Natural killer cell treated with Interleukin-12 subunit alpha and Interleukin-12 subunit beta and Interleukin-15 and Interleukin-18, amount 100 ng/mL, for 72 hours (primary cell): ENCODE measurements at places on chromosomes 5 and 9. TPM values are rescaled to one million over a fixed set of nuclear protein-coding genes. Genes with fewer than 3 reads are reported as not detected.
A peak's percentile ranks its signal among the peaks of the same experiment; 100 is the strongest.

TMEM252 gene
- not detected for total RNA-seq

PCDHA6 gene
- not detected for total RNA-seq

IL5 gene
- total RNA-seq = 7.2 TPM

MAMDC4 gene
- total RNA-seq = 17.2 TPM

PDGFRB gene
- total RNA-seq = 9.0 TPM

NR2F1-AS1 gene
- not detected for total RNA-seq

PCDHGC4 gene
- total RNA-seq = 0.26 TPM

- H3K4me3 ChIP-seq = no peak overlapping the region
- peaks cover 16% of the 10 kb centered on the region for H3K36me3 ChIP-seq
- no peak for DNase-seq
- no peaks in the 10 kb centered on the region for H3K27me3 ChIP-seq
- H3K4me1 ChIP-seq = peaks cover 58% of the 10 kb centered on the region
- no peak overlapping the region for H3K27ac ChIP-seq
Observed at GRCh38 chr5:87302061-87302460, 34.4 kb downstream of the RASA1 start.

DNA sequence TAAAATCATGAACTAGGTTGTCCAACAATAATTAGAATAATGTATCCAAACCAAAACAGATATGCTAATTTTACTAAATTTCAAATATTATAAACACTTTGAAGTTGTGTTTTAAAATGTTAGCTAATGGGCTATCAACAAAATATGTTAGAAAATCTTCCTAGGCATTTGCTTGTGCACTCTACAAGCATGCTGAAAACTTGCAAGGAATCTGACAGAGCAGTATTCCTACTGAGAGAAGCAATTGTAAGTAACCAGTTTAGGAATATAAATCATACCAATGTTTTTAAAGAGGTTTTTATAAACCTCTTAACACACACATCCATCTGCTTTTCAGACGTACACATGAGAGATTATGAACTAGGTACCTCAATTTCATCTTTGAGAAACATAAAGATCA is 228.4 kb upstream of the TBCA start:
- DNase-seq = no peak
- no peaks in the 10 kb centered on the region for H3K36me3 ChIP-seq
- no peaks in the 10 kb centered on the region for H3K27me3 ChIP-seq
- no peak overlapping the region for H3K4me3 ChIP-seq
- H3K4me1 ChIP-seq = no peaks in the 10 kb centered on the region

GRCh38 chr9:8133606-8134005 is 334.0 kb upstream of the DMAC1 start:
- no peak overlapping the region for H3K27ac ChIP-seq
- peaks cover 3% of the 10 kb centered on the region for H3K4me1 ChIP-seq
- no peak overlapping the region for H3K4me3 ChIP-seq
- no peak for DNase-seq
- H3K36me3 ChIP-seq = no peaks in the 10 kb centered on the region
- peaks cover 9% of the 10 kb centered on the region for H3K27me3 ChIP-seq

DNA sequence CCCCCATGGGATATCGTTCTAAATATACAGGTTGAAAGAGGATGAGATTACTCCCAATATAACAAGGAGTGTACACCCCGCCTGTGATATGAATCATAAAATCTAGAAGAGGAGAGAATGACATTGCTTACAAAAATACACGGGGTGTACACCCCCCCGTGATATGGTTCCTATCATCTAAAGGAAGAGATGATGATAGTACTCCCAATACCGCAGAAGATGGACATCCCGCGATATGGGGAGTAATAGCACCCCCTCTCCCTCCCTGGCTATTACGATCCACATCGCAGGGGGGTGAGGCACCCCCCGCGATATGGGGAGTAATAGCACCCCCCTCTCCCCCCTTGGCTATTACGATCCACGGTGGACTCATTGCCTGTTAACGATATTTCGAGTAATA is 124.6 kb downstream of the TMEM38B start:
- no peak overlapping the region for H3K4me3 ChIP-seq
- DNase-seq = no peak
- H3K27me3 ChIP-seq = no peaks in the 10 kb centered on the region
- H3K4me1 ChIP-seq = no peaks in the 10 kb centered on the region
- H3K27ac ChIP-seq = no peak overlapping the region

- H3K27ac ChIP-seq = no peak overlapping the region
- H3K4me3 ChIP-seq = no peak overlapping the region
- no peaks in the 10 kb centered on the region for H3K27me3 ChIP-seq
- H3K36me3 ChIP-seq = no peaks in the 10 kb centered on the region
- H3K4me1 ChIP-seq = no peaks in the 10 kb centered on the region
- no peak for DNase-seq
Observed at GRCh38 chr5:134183481-134183880, 6.7 kb upstream of the SKP1 start.

- H3K4me1 ChIP-seq = peaks cover 11% of the 10 kb centered on the region
- no peak overlapping the region for H3K4me3 ChIP-seq
- no peak overlapping the region for H3K27ac ChIP-seq
- no peaks in the 10 kb centered on the region for H3K36me3 ChIP-seq
- DNase-seq = no peak
Observed at GRCh38 chr9:95264954-95265615, 52.4 kb downstream of the FANCC start.

- no peak for DNase-seq
- no peaks in the 10 kb centered on the region for H3K27me3 ChIP-seq
- no peak overlapping the region for H3K27ac ChIP-seq
- peaks cover under 1% of the 10 kb centered on the region for H3K4me1 ChIP-seq
- H3K36me3 ChIP-seq = no peaks in the 10 kb centered on the region
- H3K4me3 ChIP-seq = no peak overlapping the region
Observed at GRCh38 chr5:93726595-93726994, 14.8 kb downstream of the POU5F2 start.

DNA sequence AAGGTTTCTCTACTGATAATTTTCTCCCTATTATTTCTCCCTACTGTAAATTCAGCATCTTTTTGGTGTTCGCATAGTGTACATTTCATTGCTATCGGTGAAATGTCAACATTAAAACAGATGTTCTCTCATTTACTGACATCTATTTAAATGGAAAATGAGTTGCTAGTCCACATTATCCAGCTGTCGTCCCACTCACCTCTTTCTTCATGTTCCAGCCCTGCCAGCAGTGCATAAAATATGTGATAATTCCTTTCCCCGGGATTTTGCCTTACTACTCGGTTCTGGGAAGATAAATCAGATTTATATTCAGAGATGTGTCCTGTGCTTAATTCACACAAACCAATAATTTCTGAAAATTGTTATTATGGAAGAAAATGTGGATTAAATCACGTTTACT is 155.8 kb downstream of the MYO10 start:
- peaks cover 5% of the 10 kb centered on the region for H3K27me3 ChIP-seq
- no peaks in the 10 kb centered on the region for H3K36me3 ChIP-seq
- no peak for DNase-seq

DNA sequence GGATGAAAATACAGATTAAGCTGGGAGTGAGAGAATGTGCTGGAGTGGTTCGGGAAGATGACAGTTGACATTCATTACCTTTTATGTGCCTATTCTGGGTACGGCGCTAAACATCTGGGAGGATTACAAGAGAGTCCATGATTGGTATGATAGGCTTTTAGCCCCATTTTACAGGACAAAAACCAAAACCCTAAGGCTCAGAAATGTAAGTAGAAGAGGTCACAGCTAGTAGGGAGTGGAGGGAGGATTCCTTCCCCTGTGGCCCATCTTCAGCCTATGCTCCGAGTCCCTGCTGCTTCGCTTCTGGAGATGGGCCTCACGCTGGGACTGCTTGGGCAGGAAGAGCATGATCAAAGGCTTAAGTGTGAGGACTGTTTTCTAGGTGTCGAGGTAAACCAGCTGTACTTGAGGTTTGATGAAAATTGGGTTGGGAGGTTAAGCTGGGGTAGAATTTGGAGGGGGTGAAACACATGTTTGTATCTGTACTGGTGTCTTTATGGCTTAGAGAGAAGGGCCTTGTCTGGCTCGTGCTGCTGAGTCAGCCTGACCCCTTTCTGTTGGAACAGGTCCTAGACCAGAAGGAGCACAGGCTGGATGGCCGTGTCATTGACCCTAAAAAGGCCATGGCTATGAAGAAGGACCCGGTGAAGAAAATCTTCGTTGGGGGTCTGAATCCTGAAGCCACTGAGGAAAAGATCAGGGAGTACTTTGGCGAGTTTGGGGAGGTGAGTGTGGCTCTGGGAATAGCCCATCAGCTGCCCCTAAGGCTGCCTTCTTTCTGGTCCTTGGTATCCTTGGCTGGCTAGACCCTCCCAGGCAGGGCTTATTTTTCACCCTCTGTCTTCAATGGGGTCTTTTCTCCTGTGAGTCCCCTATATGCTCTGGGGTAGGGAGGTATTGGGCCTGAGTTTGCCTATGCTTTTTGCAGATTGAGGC is 2.1 kb downstream of the HNRNPAB start:
- DNase-seq = no peak
- H3K4me3 ChIP-seq = peak overlapping the region; percentile 90
- no peaks in the 10 kb centered on the region for H3K27me3 ChIP-seq
- H3K27ac ChIP-seq = peak overlapping the region; percentile 90
- peaks cover 42% of the 10 kb centered on the region for H3K4me1 ChIP-seq
- H3K36me3 ChIP-seq = peaks cover 33% of the 10 kb centered on the region

- no peaks in the 10 kb centered on the region for H3K36me3 ChIP-seq
- no peaks in the 10 kb centered on the region for H3K27me3 ChIP-seq
- no peaks in the 10 kb centered on the region for H3K4me1 ChIP-seq
- no peak overlapping the region for H3K4me3 ChIP-seq
Observed at GRCh38 chr5:58077966-58078365, 381.9 kb downstream of the PLK2 start.

DNA sequence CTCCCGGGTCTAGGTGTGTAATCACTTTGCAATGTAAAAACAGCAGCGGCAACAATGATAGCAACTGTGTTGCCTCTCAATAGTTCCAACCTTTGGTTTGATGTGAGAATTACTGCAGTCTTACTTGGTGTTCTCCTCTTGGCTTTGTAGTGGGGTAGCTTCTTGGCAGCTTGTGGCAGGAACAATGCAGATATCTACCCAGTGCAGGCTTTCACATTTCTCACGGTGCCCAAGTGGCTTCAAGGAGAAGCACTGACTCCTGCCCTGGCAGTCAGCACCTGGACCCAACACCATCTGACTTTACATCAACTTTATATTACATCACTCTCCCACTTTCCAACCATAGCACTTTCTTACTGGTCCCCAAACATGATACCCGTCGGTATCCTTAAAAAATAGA is 28.4 kb upstream of the TIFAB start:
- H3K4me1 ChIP-seq = no peaks in the 10 kb centered on the region
- H3K4me3 ChIP-seq = no peak overlapping the region
- H3K27ac ChIP-seq = no peak overlapping the region
- H3K27me3 ChIP-seq = peaks cover 17% of the 10 kb centered on the region
